ENCODE measurements at places on chromosomes 7 and 10.

- DNase-seq: no peak
Observed at GRCh38 chr7:20794676-20795075, 8.0 kb upstream of the SP8 start.

DNA sequence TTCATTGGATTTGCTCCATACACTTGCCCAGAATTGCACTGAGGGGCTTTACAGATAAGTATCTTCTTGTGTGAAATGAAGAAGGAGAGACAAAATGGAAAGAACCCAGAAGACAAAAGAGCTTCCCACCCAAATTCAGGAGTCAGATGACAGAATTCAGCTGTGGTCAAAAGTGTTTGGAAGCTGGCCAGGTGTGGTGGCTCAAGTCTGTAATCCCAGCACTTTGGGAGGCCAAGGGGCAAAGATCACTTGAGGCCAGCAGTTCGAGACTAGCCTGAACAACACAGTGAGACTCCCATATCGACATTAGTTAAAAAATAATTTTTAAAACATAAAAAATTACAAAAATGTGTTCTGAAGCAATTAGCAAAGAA, 27.1 kb downstream of the DUSP5 start:
- no peak for DNase-seq

- DNase-seq: no peak
Observed at GRCh38 chr7:140624392-140625191, 16.0 kb downstream of the DENND2A start.

DNA sequence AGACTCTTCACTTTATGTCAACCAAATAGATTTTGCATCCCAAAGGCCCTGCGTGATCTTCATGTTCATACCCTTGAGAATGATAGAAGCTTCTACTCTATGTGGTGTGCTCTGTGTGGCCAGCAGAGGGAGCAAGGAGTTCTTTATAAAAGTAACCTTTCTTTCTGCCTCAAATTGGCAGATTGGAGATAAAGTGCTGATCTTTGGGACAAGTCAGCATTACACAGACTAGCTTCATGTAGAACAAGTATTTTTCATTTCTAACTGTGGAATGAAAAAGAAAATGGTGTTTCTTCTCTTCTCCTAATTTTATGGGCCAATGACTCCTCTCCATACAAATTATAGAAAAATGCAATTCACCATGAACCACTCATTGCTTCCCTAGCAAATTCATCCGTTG, 1214.1 kb downstream of the SORCS1 start:
- peak; percentile 73 for DNase-seq

DNA sequence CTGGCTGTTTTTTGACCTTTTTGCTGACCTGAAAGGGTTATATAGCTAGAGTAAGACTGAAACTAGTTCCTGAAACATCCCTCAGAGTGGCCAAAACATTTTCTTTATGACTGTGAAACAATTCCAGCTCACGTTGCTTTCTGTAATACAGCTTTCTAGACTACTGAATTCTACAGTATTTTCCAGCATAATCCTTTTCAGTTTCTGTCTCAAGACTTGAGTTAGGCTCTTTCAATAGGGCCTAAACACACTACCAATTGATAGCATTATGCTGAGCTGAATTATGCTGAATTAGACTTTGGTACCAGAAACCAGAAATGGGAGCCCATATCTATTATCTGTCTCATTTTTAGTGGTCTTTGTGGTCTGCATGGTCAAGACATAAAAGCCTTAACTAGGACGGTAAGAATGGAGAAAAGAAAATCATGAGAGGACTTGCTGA, 72.6 kb downstream of the EPDR1 start:
- no peak for DNase-seq

DNA sequence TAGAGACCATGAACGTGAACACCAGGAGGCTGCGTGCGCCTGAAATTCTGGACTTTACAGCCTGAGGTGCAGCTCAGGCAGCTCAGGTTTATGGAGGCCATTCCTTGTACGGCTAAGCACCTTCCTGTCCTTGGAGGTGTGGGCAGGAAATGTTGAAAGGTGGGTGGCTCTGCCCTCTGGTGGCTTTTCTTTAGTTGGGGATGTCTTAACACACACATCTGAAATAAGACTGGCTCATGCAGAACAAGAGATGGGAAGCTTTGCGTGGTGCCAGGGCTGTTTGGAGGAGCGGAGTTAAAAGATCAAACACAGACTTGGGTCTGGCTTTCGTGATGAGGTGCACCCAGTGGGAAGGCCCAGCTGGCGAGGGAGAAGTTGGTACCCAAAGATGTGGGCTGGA, 64.1 kb downstream of the DOCK1 start:
- DNase-seq: no peak

- no peak for DNase-seq
Observed at GRCh38 chr7:126760914-126761577, 491.7 kb downstream of the GRM8 start.

GRCh38 chr10:123642293-123642692, 23.9 kb upstream of the GPR26 start:
- no peak for DNase-seq

DNA sequence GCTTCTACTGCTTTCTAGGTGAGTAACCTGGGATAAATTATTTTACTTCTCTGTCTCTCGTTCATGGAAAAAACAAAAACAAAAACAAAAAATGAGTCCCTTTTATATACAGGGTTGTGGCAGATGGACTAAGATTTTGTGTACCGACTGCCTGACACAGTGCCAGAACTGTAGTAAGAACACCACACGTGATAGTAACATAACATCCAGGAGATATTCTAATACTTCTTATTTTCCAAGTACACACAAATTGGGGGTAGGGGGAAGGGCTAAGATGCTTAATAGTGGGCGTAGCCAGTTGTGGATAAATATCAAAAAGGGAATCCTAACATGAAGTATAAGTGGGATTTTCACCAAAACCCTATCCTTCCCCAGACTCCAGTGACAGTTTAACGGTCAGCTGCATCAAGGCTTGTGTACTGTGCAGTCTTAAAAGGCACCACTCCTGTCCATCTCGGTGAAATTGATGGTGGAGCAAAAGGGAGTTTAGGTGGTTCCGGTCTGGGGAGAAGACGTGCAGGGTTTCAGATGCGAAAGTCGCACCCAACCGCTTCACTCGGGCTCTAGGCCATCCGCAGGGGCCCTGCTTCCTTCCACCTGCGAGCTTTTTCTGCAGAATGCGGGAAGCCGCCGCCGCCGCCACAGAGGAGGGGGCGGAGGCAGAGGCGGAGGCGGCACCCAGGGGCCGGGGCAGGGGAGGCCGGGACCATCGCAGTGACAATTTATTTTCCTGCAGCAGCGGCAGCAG, at the start of gene STAMBPL1:
Gene STAMBPL1 (plus strand): TSS at position 712 of the 748 bp plus-strand sequence. CDS start 21,464 bp downstream, outside the sequence.
- peak; percentile 81 for DNase-seq

DNA sequence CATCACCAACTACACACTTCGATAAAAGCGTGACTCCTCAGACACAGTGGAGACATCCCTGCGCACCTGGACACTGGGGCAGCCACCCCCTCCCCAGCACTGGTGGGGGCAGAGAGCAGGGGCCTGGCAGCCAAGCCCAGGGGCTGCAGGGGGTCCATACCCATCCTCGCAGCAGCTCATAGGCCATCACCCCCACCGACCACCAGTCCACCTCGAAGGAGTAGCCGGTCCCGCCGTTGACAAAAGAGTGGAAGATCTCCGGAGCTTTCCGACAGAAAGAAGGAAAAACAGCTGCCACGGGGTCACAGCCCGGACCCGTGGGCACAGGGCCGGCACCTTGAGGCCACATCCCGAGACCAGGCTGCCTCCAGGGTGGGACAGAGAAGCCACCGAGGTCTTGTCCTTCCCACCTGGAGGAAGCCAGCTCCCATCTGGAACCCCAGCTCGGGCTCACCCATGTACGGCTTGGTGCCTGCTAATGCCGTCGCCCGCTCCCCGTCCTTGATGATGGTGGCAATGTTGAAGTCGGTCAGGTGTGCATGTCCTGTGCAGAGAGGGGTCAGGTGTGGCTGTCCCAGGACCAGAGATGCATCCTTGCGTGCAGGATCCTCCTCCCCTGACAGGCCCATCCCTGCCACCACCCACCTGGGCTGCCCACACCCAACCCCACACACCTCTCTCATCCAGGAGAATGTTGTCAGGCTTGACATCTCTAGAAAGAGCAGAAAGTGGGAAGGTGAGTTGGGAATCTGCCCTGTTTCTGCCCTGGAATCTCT, 38.5 kb downstream of the DPYSL4 start:
- DNase-seq: no peak

DNA sequence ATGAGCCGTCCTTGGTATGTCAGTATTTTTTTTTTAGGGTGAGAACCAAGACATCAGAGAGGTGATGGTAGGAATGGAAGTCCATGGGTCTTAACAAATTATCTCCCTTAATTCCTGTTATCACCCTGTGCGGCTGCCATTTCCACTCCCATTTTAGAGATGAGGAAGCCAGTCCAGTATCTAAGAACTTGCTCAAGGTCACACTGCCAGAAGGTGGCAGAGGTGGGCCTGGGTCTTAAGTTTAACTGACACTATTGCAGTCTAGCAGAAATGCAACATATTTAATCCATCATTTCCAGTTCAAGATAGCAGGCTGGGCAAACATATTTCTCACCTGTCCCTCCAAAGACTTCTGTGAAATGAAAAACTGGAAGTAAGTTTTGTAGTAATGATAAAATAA, 108.3 kb downstream of the GLI3 start:
- peak; percentile 30 for DNase-seq

GRCh38 chr7:151721694-151722093, 155.2 kb downstream of the PRKAG2 start:
- peak; percentile 57 for DNase-seq

GRCh38 chr10:132111121-132111731, 45.5 kb downstream of the JAKMIP3 start:
- DNase-seq: no peak

GRCh38 chr7:33485747-33486493, 356.6 kb downstream of the BBS9 start:
- DNase-seq: no peak

- no peak for DNase-seq
Observed at GRCh38 chr10:84587789-84588188, 259.4 kb downstream of the CCSER2 start.

DNA sequence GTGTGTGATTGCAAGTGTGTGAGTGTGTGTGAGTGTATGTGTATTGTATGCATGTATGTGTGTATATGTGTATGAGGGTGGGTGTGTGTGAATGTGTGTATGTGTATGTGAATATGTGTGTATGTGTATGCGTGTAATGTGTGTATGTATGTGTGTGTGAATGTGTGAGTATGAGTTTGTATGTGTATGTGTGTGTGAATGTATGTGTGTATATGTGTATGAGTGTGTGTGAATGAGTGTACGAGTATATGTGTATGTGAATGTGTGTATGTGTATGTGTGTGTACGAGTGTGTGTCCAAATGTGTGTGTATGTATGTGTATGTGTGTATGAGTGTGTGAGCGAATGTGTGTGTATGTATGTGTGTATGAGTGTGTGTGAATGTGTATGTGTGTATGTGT, 8.2 kb upstream of the GALNTL5 start:
- no peak for DNase-seq

- DNase-seq: no peak
Observed at GRCh38 chr10:3249307-3249889, 76.8 kb upstream of the PITRM1 start.

DNA sequence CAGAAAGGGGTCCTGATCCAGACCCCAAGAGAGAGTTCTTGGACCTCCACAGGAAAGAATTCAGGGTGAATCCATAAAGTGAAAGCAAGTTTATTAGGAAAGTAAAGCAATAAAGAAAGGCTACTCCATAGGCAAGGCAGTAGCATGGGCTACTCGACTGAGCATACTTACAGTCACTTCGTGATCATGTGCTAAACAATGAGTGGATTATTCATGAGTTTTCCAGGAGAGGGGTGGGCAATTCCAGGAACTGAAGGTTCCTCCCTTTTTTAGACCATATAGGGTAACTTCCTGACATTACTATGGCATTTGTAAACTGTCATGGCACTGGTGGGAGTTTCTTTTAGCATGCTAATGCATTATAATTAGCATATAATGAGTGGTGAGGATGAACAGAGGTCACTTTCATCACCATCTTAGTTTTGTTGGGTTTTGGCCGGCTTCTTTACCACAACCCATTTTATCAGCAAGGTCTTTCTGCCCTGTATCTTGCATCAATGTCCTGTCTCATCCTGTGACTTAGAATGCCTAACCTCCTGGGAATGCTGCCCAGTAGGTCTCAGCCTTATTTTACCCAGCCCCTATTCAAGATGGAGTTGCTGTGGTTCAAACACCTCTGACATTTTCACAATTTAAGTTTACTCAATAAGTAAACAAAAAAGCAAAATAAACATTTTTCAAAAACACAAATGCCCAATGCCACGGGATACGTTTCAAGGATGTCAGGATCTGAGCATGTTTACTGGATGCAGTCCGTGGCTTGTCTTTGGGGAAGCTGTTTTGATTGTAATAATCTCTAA, 37.0 kb downstream of the ALOX5 start:
- DNase-seq: peak; percentile 74

- DNase-seq: no peak
Observed at GRCh38 chr7:143279186-143280098, 5.3 kb upstream of the TMEM139 start.

- no peak for DNase-seq
Observed at GRCh38 chr7:29843726-29844125, 37.4 kb downstream of the WIPF3 start.

DNA sequence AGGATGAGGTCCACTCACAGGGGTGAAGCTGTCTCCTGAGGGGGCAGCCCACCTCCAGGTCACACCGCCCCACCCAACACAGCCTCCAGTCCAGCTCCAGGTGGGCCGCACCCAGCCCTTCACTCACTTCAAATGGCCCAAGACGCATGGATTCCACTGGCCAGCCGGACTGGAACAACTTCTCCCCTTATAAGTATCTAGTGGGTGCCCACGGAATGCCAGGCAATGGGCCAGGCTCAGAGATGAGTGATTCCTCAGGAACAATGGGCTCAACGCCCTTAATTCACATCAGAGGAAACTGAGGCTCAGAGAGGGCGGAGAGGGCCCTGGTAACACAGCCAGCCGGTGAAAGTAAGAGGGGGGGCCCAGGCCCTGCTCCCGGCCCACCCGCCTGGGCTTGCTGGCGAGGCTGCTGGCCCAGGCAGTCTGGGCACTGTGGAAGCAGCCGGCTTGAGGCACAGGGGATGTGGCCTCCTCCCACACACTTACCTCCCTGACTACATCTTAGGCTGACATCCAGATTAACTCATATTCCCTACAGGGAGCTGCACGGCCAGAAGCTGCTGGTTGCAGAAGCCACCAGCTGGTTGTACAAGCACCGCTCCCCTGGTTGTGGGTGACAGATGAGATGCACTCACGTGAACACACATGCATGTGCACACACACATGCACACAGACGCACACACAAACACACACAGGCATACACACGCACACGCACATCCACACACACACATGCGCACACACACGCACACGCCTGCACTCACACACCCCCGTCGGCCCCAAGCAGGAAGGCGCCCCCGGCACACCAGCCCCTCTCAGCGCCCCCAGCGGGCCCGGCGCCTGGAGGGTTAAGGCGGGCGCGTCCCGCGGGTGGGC, 1.0 kb upstream of the FAM20C start:
- peak; percentile 29 for DNase-seq
